ENCODE measurements at places on chromosomes 6 and 20.

DNA sequence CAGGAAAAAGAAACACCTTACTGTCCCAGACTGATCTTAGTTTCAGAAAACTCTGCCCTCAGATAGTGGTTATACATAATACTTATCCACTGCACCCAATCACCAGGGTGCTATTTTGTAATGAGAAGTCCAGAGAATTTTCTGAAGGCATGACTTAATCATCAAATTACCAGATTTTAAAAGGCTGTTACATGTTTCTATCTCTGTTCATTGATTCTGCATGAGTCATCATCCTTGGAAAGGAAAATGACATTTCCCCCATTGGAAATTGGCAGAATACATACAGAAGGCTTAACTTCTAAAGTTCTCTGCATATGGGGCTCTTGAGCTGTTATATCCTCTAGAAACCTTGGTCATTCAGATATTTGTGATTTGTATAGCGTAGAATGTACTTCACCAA, 587.9 kb upstream of the FLRT3 start:
- DNase-seq, result no peak

DNA sequence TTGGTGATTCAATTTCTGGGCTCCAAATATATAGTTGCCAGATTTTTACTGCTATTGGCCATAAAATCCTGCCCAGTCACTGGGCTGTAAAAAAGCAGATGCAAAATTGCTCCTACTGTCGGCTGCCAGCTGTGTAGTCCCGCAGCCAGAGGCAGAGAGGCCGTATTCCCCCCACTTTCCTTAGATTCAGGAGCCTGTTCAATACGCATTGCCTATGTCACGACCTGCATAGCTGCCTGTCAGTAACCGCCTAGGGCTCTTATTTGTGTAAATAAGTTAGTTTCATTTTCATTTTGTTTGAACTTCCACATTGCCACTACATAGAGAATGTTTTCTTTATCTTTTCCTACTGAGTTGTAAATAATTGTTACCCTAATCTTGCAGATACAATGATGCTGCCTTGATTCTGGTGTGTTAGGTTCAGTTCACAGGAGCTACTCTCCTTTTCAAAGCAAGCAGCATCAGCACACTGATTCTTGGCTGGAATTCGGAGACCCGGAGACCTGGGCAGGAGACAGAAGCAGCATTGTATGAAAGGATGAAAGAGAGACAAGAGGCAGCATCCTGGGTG, 46.0 kb upstream of the UST start:
- no peak for DNase-seq

- no peak for DNase-seq
Observed at GRCh38 chr6:41581381-41581991, 35.3 kb downstream of the FOXP4 start.

DNA sequence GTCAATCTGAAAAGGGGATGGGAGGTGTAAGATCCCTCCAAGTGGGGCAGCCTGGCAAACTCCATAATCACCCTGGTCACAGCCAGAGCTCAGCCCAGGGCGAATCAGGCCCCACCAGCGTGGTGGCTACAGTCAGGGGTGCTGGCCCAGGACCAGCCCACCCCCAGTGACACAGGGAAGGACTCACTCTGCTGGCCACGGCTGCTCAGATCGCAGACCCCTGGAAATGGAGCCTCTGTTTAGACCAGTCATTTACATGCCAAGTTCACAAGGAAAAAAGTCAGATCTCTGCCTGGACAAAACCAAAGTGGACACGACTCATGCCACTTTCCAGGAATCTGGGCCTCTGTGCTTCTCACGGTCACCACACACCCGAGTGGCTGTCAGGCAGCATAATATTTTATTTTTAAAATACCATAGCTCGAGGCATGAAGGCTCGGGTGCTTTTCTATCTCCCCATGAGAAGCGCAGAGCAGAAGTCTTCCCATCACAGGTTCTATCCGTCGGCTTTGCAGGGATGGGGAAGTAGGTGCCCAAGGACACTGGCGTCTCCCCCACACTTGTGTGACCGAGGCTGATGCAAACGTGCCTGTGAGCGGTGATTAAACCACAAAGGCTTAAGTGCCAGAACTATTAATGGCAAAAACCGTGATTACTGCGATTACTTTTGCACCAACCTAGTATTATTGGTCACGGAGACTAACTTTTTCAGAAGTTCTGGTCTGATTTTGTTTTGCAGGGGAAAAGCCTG, 13.0 kb downstream of the PXDC1 start:
- no peak for DNase-seq

DNA sequence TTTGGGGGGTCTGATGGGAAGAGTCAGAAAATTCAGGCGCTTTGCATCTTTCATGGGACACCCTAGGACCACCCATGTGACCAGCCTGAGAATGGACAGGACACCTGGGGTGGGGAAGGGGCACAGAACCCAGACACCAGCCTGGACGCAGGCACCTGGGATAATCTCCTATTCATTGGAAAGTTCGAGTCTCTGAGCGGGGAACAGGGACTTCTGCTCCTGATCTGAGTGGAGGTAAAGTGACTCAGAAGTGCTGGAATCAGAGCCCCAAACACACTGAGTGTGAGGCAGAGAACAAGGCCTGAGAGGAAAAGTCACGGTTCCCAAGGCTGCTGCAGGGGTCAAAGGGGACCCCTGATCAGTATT, 1.4 kb downstream of the HLA-B start:
- no peak for DNase-seq

DNA sequence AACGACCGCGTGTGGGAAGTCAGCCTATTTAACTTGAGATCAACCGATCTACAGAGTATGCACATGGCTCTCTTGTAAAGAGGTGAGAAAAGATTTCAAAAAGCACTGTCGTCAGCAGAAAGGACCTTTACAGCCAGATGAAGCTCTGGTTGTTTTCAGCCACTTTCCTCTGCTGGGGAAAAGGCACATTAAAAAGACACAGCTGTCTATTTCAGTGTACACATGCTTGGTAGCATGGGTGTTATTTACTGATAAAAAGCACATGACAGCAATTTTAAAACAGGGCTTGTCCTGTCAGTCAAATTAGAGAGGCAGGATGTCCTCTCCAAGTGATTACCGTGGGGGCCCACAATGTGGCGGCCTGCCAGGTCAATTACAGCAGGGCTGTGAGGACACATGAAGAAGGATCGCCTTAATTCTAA, 188.9 kb downstream of the PRKN start:
- no peak for DNase-seq

DNA sequence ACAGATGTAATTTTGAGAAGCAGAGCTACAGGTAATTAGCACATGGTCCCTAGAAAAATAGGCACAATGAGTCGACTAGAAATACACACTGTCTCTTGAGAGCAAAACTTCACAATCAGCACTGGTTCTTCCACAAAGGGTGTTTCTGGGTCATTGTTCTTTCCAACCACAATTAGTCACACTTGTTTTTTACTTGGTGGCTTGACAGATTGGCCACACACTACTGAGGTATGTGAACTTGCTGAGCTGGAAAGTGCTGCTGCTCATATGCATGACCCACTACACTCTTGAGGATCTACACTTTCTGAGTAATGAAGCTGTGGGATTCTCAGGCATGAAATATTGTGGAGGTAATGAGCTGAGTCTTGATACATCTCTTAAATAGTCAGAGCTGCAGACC, 347.7 kb downstream of the BCKDHB start:
- no peak for DNase-seq

DNA sequence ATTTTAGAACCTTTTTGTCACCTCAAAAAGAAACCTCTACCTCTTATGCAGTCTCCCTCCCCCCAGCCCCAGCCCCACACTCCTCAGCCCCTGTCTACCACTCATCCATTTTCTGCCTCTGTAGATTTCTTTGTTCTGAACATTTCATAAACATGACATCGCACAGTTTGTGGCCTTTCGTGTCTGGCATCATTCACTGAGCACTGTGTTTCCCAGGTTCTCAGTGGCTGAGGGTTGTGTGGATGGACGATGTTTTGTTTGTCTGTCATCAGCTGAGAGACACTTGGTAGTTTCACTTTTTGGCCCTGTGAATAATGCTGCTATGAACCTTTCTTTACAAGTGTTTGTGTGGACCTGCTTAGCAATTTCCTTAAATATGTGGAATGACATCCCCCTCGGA, 64.5 kb downstream of the FAM120B start:
- DNase-seq, result no peak

GRCh38 chr6:140850438-140850837, 1282.3 kb upstream of the GJE1 start:
- no peak for DNase-seq

GRCh38 chr6:106256201-106256968, 69.2 kb downstream of the ATG5 start:
- DNase-seq, result no peak

GRCh38 chr6:17871836-17872235, 115.6 kb downstream of the KIF13A start:
- DNase-seq, result no peak

DNA sequence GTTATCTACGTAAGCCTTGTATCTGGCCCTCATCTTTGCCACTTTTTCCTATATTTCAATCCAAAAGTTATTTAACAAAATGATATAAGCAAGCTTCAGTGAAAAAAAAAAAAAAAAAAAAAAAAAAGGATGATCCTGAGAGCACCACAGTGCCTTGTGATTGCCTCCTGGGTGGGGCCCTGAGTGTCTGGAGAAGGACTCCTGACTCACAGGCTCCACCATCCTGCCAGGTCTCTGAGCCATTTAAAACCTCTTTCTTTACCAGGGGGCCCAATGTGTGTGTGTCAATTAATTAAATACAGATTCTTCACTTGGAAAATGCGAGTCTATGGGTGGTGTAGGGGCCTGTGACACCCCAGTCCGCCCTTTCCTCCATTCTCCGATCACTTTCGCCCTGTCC, 105.2 kb downstream of the SMOC2 start:
- no peak for DNase-seq

DNA sequence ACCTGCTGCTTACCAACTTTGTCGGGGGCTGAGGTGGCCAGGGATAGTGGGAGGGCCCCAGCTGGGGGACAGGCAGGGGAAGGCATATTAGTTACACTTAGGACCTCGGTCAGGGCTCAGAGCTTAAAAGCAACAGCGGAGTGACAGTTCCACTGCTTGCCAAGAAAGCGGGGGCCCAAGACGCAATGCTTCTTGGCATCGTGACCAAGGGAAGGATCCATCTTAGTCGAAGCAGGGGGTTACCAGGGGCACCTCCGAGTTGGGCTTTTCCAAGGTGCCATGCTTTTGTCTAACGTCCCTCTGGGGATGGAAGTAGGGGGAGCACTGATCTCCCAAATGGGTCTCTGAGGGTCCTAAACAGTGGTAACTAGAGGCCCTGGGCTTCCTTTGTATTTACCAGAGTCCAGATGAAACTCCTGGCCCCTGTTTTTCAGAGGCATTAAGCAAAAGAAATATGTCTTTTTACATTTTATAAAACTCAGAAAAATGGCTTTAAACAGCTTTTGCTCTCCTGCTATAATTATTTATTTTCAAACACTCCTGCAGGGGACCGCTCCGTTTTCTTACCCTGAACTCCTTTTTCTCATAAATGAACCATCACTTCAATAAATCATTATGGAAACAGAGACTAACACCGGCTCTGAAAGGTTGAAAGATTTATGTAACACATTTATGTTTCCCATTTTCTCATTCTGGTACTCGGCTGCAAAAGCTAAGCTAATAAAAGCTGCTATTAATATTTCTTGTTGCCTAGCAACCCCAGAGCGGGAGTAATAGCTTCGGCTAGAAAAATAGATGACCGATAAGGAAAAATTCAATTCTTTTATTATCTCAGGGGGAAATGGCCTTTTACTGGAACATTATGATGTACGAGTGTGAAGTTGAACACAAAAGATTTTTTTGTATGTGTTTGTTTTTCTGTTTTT, 100.4 kb downstream of the TOX2 start:
- DNase-seq, result no peak

DNA sequence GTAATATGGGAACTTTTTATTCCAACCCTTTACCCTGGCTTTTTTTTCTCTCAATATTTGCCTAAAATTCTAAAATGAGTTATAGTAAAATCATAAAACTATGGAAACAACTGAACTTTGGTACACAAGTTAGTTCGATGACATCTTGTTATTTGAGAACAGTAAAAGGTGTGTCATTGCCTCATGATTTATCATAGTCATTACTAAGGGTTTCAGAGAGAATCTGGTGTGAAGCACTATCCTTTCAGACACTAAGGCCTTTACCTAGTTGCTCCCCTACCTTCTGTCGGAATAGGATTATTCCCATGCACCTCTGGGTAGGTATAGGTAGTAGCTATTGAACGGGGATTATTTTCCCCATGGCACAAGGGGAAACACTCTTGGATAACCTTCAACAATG, 11.4 kb downstream of the TAF11 start:
- DNase-seq, result no peak

GRCh38 chr6:113539623-113540022, 317.5 kb upstream of the MARCKS start:
- DNase-seq, result no peak

DNA sequence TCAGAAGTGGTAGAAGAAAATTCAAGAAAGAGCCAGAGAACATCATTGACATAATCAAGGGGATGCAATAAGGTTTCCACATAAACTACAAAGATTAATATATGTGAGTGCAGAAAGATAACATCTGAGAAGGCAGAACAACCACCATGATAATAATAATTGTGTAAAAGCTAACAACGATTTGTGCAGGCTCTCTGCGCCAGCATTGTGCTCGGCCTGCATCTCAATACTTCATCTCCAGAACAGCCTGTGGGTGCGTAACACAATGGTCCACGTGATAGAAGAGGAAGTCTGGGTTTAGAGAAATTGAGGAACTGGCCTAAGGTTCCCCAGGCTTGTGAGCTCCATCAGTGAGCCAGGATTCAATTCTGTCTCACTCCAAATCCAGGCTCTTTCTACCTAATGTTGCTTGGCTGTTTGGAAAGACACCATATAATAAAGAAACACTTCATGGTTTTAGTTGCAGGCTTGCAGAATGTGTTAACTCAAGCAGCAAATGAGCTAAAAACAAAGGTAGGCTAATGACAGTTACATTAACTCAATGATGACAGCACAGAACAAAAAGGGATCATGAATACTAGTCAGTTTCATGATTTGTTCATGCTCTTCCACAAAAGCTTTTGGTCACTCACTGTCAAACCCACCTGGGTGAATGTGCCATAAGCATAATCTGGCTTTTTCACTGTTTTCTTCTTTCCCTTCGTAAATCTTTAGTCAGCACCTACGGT, 71.2 kb downstream of the LY86 start:
- no peak for DNase-seq

- no peak for DNase-seq
Observed at GRCh38 chr20:31987744-31988143, 19.8 kb downstream of the XKR7 start.

- no peak for DNase-seq
Observed at GRCh38 chr6:1832844-1833787, 223.4 kb downstream of the FOXC1 start.

GRCh38 chr20:52993076-52993475, 20.9 kb downstream of the TSHZ2 start:
- no peak for DNase-seq

DNA sequence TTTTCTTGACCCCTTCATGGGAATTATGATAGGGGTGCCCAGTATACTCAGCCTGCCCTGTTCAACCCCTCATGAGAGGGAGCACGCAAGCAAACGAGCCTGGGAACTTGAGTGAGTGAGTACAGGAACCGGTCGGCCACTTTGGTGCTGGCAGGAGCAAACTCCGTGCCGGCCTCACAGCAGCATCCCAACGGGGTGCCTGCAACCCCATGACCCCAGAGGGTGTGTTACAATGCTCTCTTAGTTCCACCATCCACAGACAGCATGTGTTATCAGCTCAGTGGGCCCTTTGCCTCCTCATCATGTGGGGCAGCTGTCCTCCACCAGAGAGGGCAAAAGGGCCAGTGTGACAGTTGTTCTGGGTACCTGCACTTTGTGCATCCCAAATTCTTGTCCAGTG, 289.8 kb downstream of the FRK start:
- DNase-seq, result no peak

- DNase-seq, result no peak
Observed at GRCh38 chr6:93424303-93425064, 5.1 kb upstream of the EPHA7 start.

GRCh38 chr20:49657118-49657901, 56.4 kb downstream of the B4GALT5 start:
- no peak for DNase-seq

All from cerebellar nuclear complex (tissue), 1 donor.